ENCODE measurements at places on chromosomes 1 and 21.
A peak's percentile ranks its signal among the peaks of the same experiment; 100 is the strongest.

- DNase-seq, result no peak
Measured at GRCh38 chr21:16102113-16102512, 372.3 kb downstream of the USP25 start.

- peak; percentile 51 for DNase-seq
Measured at GRCh38 chr1:16073490-16074119, at the start of gene FAM131C. Gene FAM131C (minus strand): TSS chr1:16073651. CDS start chr1:16073442, 209 bp downstream.

- peak; percentile 48 for DNase-seq
Measured at GRCh38 chr1:171654942-171655745, 2.7 kb upstream of the MYOC start.

DNA sequence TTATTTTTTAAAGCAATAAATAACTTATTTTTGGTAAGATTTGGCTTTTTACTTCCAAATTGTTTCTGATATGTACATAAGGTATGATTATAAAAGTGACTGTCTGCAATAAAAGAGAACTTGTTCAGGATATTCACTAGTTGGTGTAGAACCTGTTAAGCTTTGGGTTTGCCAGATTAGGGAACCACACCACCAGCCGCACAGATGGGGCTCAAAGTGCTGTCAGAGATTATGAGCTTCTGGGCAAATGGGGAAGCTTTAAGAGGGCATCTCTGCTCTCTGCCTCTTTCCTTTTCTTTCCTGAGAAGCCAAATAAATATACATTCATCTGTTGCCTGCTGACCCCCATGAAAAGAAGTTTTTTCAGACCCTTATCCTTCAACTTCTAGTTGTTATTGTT is 25.4 kb downstream of the IVNS1ABP start:
- no peak for DNase-seq

DNA sequence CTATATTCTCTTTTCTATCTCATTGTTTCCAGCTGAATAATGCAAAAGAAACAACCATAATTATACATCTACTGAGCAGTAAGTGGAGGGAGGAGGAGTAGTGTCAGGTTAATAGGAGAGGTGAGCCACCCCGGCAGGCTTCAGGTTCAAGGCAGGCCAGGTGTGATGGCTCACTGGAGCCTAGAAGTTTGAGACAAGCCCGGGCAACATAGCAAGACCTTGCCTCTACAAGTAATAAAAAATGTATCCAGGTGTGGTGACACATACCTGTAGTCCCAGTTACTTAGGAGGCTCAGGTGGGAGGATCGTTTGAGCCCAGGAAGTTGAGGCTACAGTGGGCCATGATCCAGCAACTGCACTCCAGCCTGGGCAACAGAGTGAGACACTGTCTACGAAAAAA is 1.9 kb upstream of the DIP2A start:
- DNase-seq, result no peak

GRCh38 chr1:117616356-117616755 is 10.5 kb downstream of the TENT5C start:
- DNase-seq, result no peak

- DNase-seq, result no peak
Measured at GRCh38 chr1:207903767-207904166, 7.2 kb downstream of the CD34 start.

DNA sequence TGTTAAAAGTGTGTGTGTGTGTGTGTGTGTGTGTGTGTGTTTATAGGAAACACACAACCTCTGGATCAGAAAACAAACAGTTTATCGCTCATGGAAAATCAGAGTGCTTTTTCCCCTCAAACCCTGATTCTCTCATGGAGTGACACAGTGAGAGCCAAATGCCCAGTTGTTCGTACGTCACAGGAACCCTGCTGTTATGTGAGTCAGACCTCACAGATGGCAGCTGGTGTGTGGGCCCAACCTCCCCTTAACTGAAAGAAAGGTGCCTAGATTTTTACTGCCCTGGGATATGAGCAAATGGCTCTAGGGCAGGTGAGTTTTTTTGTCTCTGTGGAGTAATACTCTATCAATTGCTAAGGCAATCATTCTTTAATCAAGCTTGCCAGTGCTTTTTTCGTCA is 1788.1 kb downstream of the BRINP3 start:
- no peak for DNase-seq

DNA sequence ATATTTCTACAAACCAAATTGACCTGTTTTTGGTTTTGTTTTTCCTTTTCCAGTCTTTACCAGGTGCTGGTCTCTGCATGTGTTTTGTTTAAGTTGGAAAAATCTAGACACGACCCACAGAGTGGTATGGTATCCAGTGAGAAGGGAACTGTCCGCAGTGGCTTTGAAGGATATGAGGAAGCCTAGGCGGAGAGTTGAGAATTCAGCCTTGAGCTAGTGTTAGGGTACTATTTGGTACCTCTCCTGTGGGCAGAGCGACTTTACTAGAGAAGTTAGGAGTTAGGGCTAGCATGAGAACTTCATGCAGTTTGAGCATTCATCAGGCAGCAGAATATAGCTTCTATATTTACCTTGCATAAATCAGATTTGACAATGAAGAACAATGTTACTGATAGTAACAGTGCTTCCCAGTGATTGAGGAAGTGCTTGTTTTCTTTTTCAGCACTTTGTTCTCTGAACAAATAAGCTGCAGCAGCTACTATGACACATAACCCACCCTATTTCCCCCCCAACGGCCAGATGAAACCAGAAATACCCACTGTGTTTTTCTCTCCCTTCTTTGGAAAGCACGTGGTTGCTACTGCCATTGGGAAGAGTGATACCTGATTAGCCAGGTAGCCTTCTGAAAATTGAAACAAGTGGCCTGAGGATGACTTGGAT is 19.0 kb downstream of the MRPS6 start:
- DNase-seq, result no peak

DNA sequence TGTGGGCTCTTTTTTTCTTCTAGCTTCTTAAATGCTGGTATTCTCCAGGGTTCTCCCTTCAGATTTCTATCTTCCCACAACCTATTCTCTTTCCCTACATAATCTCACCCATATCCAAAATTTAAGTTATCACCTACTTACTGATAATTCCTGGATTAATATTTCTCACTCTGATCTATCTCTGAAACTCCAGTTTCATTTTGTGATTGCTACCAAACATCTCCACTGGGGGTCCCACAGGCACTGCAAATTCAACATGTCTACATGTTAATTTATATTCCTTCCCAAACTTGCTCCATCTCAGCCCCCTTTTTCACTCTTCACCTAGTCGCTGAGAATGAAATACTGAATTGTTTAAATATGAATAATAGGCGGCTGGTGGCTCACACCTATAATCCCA is 9.9 kb upstream of the C1orf141 start:
- DNase-seq, result peak; percentile 17

GRCh38 chr1:30726773-30727684 is 3.6 kb upstream of the MATN1 start:
- no peak for DNase-seq

DNA sequence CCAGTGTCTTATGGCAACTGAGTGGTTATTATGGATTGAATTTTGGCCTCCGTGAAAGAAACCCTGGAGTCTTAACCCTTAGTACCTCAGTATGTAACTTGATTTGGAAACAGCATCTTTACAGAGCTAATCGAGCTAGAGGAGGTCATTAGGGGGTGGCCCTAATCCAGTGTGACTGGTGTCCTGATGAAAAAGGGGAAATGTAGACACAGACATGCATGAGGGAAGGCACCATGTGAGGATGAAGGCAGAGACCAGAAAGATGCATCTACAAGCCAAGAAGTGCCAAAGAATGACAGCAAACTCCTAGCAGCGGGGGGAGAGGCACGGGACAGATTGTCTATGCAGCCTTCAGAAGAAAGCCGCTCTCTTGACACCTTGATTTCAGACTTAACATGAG is 14.7 kb downstream of the DOP1B start:
- DNase-seq, result no peak

DNA sequence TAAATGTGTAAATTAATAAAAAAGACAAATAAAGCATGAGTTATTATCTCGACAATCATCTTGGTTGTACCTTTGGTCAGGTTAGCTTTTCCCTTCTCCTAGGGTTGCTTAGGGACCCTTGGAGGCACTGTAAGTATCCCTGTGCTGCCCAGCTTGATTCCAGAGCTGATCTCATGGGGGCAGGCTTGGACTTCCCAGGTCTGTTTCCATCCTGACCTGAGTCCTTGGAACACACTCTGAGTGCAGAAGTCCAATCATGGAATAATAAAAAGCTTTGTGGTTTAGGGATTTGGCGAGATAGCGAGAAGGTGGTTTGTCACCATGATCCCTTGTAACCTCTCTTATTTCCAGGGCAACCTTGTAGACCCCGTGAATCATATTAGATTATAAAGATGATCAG is 18.7 kb upstream of the PAPPA2 start:
- no peak for DNase-seq

- no peak for DNase-seq
Measured at GRCh38 chr1:156262461-156263287, 14.8 kb upstream of the PAQR6 start.

DNA sequence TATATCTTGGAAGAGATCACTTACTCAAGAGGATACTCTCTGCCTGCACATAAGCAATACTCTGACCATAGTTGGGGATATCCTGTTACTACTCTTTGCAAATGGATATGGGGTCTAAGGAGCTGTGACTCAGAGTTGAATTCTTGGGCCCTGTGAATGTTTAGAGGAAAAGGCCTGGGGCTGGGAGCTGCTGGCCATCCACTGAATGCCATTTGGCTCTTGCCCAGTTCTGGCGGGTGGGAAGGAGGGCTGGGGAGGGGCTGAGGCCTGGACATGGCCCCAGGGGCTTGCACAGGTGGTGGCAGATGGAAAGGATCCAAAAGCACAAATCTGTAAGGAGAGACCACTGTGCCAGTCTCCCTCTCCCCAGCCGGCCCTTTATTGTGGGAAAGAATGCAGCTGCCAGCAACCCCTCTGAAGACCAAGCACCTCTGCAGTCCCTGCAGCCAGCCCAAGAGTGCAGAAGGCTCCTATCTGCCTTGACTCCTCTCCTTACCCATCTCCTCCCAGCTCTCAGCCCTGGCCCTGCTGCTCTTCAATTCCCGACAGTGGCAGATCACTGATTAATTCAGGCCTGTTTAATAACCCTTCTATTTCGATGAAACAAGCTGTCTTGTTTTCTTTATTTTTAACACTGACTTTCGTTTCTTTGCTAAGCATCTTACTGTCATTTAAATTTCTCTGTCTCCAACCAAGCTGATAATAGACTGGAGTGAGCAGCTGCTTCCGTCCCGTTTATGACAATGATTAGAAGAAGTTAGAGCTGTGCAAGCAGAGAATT is 12.1 kb downstream of the PLXNA2 start:
- DNase-seq, result no peak

DNA sequence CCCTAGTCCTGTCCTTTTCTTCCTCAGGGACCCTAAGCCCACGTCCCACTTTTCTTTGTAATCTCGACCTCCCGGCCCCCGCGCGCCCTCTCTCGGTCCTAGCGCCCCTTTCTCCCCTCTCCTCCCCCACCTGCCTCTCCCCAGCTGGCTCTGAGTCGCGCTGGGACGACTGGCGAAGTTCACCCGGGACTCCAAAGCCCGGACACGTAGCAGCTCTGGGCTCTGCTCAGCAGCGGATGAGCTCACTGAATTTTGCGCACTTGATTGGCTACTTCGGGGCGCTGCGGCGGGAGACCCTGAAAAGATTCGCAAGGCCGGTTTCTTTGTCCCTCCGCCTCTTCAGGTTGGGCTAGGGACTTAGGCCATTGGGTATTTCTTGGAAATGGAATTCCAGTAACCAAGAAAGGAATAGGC is 16.3 kb upstream of the ACKR1 start:
- no peak for DNase-seq

DNA sequence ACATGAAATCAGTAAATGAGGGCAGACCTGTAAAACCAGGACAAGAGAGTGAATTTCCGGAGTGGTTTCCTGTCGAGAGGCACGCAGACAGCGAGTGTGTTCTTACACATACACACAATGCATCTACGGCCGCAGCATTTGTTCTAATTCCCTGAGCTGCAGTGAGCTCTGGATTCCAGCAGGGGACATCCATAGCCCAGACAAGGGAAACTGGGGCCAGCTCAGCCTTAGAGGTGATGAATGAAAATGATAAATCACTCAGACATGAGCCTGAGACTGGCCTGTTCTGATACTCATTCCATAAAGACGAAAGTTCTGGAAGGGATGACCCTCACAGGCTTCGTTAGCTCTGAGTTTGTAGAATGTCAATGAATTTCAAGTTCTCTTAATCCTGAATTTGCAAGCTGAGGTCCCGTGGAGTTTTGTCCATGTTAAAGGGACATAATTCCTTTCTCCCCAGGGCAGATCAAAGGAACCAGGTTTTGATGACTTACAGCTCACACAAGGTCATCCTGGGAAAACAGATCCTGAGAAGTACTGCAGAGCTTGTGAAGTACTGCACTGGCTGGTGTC is 207.9 kb upstream of the C1orf87 start:
- DNase-seq, result peak; percentile 7

DNA sequence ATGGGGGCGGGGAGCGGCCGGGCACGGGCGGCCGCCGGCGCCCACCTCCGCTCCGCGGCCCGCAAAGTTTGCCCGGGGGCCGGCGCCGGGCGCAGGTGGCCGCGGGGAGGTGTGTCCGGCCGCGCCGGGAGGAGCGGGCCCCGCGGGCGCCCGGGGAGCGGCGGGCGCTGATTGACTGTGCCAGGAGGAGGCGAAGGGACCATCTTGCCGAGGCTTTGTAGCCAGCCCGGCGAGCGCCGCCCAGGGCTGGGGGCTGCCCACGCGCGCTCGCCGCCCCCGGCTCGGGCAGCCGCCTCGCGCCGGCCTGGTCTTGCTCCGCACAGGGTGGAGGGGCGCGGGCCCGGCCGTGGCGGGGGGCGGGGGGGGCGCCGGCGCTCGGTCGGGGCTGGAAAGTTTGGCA is 432 bp downstream of the EPHB2 start:
- no peak for DNase-seq

DNA sequence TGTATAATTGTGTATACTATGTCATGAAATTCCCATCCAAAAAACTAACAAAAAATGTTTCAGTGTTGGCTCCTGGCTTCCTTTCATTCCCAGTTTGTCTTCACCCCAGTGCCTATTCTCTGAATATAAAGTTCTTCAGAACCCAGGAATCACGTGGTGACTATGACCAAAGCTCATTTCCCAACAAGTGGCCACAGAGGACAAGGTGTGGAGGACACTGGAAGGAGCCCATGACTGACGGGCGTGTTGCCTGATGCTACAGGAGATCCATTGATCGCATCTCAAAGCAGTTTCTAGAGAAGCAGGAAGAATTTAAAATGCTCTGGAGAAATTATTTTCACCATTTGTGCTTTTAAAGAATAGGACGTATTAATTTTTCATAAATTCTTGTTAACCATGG is 7.4 kb upstream of the GREM2 start:
- no peak for DNase-seq

- DNase-seq, result no peak
Measured at GRCh38 chr1:248155927-248156326, 11.0 kb downstream of the OR2M5 start.

- no peak for DNase-seq
Measured at GRCh38 chr1:244207935-244208244, 156.8 kb downstream of the ZBTB18 start.

Measured in OCI-LY7 (cell line).